Activated naive CD4-positive, alpha-beta T cell treated with anti-CD3 and anti-CD28 coated beads, Interleukin-2, amount 10 ng/mL, durations not matched to agents 7 days and 5 days (primary cell): ENCODE measurements at places on chromosomes 12 and 14.

GRCh38 chr12:108806346-108806745 is 51.0 kb downstream of the SSH1 start:
- no peak for DNase-seq

- DNase-seq, result no peak
These were observed 35.1 kb downstream of the MYL2 start for GRCh38 chr12:110885152-110885840.

DNA sequence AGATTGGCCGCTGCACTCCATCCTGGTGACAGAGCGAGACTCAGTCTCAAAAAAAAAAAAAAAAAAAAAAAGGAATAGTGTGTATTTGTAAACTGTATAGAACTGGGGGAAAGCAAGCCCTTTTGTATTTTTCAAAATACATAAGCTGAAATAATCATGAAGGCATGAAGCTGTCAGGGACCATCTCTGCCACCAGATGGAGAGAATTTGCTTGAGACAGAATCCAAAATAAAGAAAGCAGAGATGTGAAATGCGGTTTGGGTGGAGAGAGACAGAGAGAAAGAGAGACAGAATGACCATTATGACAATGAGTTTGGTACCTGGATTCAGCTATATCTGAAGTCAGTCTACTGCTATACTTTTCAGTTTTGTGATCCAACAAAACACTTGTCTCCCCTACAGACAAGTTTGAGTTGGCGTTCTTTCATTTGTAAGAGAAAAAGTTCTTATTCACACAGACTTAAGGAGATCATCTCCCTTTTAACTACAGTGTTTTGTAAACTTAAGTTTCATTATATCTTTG is 155.7 kb upstream of the LRIG3 start:
- no peak for DNase-seq

DNA sequence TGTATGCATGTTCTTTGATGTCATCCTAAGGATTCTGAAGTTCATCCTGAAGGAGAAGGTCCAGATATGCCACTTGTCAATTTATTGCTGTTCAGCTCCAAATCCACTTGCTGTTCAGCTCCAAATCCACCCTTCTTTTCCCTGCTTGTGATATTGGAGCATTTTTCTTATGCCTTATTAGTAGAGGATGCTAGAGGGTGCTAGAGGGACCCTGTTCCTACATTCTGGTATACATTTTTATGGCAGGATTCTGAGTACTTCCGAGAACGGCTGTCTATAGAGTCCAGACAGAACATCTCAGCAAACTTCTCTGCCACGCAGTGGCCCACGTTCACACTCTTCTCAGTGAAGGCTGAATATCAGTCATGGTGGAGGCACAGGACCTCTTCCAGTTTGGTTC is 406.7 kb downstream of the NOVA1 start:
- no peak for DNase-seq

- DNase-seq, result no peak
These were observed 84.6 kb upstream of the NAV3 start for GRCh38 chr12:77746096-77746495.

GRCh38 chr14:30456296-30456695 is 102.7 kb upstream of the G2E3 start:
- DNase-seq, result no peak

- no peak for DNase-seq
These were observed 1.4 kb upstream of the PHC1 start for GRCh38 chr12:8912914-8913313.

GRCh38 chr12:25708661-25709060 is 155.6 kb upstream of the LMNTD1 start:
- DNase-seq, result no peak

GRCh38 chr12:97778111-97778510 is 315.5 kb downstream of the RMST start:
- no peak for DNase-seq

GRCh38 chr14:76677534-76678145 is 83.6 kb upstream of the VASH1 start:
- DNase-seq, result no peak

DNA sequence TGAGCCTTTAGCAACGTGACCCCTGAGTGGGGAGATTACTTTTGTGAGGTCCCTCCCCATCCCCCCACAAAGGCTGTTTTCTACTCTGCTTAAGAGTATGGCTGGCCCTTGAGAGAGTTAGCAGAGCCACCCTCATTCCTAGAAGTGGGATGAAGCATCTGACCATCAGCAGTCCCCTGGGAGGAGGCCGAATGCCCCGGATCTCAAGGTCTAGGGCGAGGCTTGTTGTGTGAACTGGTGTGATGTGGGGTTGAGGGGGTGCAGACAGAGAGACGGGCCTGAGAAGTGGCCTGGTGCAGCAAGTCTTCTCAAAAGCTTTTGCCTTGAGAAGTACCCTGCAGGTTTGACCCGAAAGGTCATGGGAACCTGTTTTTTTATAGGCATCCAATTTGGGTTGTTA is 153.0 kb upstream of the FKBP4 start:
- DNase-seq, result peak; percentile 16

DNA sequence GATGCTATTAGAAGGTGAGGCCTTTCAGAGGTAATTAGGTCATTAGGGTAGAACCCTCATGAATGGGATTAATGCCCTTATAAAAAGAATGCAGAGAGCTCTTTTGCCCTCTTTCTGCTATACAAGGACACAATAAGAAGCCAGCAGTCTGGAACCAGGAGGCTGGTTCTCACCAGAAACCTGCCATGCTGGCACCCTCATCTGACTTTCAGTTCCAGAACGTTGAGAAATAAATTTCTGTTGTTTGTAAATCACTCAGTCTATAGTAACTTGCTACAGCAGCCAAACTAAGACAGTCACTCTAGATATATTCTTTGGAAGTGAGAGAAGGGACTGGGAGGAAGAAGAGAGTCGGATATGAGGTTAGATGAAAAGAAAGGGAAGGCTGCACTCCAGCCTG is 125.0 kb upstream of the MYF6 start:
- no peak for DNase-seq

DNA sequence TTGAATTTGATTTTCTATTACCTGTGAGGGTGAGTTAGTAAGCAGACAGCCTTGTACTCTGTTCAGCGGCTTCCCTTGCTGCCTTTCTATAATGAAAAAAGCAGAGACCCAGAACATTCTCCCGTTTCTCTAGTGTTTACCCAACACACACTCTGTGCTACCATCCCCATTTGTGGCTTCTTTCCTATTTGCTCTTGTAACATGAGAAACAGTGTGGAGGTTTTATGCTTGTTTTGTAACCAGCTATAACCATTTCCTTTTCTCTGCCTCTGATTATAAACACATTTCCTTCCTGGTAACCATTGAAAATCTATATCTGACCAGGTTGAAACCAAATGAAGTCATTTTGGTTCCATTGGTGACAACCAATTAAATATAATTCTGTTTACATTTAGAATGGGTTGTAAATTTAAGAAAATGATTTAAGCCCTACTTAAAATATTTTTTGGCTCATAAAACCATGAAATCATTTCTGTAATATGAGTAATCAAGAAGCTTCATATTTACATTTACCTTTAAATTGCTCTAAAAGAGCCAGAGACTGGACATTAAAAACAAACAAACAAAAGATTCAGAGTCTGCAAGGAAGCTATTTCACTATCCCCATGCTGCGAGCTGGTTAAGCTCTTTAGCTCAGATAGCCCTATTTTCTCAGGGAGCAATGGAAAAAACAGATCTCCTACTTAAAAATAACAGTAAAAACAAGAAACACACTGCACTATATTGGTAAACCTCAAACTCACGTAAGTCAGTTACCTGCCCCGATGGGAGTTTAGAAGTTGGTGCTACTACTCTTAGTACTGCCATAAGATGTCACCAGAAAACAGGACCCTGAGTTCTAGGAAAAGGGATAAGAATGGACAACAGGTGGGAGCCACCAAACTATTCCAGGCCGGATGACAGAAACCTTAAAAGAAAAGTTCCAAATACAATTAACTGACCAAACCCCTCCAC is 206.5 kb upstream of the EEA1 start:
- no peak for DNase-seq

- no peak for DNase-seq
These were observed 27.4 kb downstream of the EMP1 start for GRCh38 chr12:13223941-13224340.

DNA sequence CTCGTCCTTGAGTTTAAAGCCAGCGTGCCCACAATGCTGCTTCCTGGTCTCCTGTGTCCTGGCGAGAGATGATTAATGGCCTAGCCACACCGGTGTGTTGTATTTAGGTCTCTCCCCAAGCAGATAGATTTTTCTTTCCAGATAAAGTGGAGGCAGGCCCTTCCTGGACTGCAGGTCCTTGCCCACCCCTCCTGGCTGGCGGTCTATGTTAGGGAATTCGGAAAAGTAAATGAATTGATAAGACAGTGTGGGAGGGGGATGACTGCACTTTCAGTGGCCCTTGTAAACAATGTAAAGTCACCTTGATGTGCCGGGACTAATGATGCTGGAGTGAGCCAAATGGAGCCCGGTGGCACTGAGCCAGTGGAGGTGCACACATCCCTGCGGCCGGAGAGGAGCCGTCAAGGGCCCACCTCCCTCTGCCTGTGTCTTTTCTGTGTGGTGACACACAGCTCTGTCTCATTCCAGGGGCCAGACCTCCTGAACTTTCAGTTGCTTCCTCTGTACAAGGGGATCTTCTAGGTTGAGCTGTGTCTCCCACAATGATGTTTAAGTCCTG is 70.6 kb upstream of the ESRRB start:
- DNase-seq, result no peak

- DNase-seq, result no peak
These were observed 64.7 kb downstream of the MAP3K9 start for GRCh38 chr14:70744641-70745040.

- peak; percentile 20 for DNase-seq
These were observed 26.4 kb downstream of the FAM222A start for GRCh38 chr12:109739747-109740693.

DNA sequence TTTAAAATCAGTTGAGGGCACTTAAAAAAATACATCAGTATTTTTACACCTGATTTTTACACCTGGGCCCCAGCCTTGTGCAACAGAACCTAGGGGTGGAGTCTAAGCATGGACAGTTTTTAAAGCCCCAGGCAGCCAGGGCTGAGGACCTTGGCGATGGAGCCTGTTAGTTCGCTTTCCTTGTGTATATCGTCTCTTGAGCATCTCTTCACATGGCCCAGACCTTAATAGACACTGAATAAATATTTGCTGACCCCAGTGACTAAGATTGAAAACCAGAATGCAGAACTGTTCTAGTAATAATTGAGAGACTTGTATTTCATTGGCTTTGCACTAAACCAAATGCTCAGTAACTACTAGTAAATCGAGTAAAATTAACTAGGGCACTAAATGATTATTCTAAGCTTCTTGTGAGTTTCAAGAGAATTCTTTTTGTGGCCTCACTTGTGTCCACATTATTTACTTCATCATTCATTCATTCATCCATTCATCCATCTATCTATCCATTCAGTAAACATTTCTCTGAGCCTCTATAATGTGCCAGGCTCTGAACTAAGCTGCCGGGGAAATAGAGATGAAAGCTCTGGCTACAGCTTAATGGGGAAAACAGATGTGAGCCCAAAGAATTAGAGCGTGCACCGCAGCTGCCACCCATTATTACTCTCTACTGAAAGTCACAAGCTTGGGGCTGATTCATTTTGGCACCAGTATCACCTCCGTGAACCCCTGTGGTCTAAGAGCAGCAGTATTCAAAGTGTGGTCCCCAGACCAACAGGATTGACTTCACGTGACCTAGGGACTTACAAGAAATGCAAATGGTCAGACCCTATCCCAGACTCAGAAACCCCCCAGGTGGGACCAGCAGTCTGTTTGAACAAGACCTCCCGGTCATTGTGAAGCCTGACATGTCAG is 30.7 kb upstream of the BCL7A start:
- no peak for DNase-seq

DNA sequence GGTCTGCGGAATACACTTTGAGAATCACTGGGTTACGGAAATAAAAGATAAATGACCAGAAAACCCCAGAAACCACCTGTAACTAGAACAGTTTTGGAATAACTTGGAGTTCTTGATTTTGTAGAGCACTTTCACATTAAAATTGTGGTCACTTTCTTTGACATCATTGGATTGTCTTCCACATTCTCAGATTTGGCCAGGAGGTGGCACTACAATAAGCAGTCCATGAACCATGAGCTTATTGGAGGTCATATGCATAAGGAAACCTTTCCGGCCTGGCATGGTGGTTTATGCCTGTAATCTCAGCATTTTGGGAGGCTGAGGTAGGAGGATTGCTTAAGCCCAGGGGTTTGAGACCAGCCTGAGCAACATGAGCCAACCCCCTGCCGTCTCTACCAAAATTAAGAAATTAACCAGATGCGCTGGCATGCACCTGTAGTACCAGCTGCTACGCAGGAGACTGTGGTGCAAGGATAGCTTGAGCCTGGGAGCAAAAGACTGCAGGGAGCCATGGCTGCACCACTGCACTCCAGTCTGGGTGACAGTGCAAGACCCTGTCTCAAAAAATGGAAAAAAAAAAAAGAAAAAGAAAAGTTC is 107.7 kb upstream of the CAND1 start:
- peak; percentile 60 for DNase-seq

- DNase-seq, result no peak
These were observed 16.0 kb upstream of the DDX11 start for GRCh38 chr12:31057671-31058070.

GRCh38 chr12:1908758-1909157 is 9.7 kb downstream of the CACNA2D4 start:
- no peak for DNase-seq

GRCh38 chr12:57161491-57161890 is 14.1 kb upstream of the LRP1-AS start:
- DNase-seq, result no peak

- peak; percentile 73 for DNase-seq
These were observed 2.2 kb downstream of the RCOR1 start for GRCh38 chr14:102594514-102595175.

DNA sequence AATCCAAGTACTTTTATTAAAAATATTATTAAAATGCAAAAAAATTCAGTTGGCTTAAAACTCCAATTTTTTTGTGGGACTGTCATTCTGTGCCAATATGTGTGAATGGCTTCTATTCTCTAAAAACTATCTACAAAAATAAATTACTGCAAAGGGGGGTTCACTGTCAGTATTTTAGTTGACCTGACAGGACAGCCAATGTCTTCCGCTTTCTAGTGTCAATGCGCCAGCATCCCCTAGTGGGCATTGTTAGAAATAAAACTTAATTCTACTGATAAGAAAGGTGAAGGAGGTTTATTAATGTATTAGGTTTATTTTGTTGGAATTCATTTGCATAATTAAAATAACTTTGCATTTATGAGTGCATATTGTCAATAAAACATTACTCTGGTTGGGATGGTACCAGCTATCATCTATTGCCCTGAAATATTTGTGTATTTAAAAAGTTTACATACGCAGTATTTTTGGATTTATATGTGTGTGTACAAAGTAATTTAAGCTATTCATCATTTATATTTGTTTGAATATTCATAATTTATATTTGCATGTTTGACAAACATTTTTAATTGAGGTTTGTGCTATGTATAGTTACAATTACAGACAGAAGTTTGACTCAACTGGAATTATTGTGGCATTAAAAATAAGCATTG is 527.2 kb downstream of the FLRT2 start:
- DNase-seq, result peak; percentile 28

GRCh38 chr14:20294636-20295035 is 11.1 kb downstream of the TTC5 start:
- no peak for DNase-seq
